NCI-H526 treated with DMSO at 0.1 percent for 48 hours (cell line): ENCODE measurements at places on chromosomes 16 and 17.

DNA sequence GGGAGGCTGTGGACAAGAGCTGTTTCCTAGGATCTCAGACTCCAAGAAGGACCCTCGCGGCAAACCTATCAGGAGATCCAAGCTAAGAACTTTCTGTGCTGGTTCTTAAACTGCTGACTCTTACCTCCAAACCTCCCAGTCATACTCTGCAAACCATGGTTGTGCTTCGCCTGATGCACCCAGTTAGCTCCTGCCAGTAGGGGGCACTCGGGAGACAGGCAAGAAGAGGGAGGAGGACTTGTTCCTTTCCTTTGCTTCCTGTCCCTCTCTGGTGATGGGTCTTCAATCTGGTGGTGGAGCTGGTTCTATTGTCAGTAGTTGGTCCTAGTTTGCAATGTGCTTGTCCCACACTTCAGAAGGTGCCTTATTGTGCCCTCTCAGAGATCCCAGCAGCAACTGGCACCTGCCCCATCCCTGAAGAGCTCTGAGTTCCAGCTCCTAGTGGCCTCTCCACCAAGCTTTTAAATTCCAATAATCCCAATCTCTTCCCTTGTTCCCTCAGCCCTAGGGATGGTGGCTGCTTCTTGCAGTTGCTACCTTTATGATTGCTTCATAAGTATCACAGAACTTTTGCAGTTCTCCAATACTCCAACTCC lies 113.5 kb upstream of the RPL38 start:
- peak; percentile 42 for DNase-seq

GRCh38 chr16:6482696-6483468 lies 849.8 kb upstream of the RBFOX1 start:
- no peak for DNase-seq

DNA sequence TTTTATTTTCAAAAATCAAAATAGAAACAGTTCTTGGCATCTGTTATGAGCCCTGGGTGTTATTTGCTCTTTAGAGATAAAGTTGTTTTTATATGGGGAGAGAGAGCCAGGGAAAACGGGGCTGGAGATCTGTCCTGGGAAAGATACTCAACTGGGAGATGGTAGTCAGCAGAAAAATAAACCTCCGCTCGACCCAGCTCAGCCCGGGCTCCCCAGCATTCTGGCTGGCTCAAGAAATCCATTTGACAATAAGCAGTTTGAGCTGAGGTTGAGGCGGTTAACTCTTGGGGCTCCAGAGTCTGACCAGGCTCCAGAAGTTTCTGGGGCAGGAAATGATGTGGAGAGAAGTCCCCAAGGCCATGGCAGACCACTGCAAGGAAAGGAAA lies 151.9 kb downstream of the IRX5 start:
- DNase-seq: no peak

DNA sequence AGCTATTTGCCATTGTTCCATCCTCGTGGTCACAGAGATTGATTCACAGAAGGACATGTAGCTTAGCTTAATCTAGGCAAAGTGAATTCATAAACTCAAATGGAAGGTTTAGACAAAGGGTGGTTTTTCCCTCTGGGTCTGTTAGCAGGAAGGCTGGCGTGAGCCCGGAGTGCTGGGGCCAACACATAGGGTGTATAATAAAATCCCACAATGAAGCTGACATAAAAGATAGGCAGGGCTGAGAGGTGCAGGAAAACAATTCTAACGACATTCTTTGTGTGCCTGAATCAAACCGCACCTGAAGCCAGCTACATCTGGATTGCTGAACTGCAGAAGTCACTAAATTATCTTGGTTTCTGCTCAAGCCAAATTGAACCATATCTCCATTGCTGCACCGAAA lies 173.9 kb downstream of the MAF start:
- DNase-seq: no peak

GRCh38 chr17:45139533-45139920 lies 4.0 kb downstream of the ACBD4 start:
- DNase-seq: no peak

GRCh38 chr17:787641-788221 lies 5.6 kb downstream of the MRM3 start:
- no peak for DNase-seq

GRCh38 chr17:19453296-19453695 lies 42.3 kb downstream of the RNF112 start:
- DNase-seq: no peak

- no peak for DNase-seq
These were observed 90.5 kb upstream of the HSBP1 start for GRCh38 chr16:83717308-83717707.

GRCh38 chr17:71107136-71107535 lies 937.8 kb downstream of the KCNJ2 start:
- no peak for DNase-seq
